ENCODE measurements at places on chromosomes 5 and 9. TPM values are rescaled to one million over a fixed set of nuclear protein-coding genes. Genes with fewer than 3 reads are reported as not detected.

- DNase-seq = no peak
These were observed 3.1 kb downstream of the NINJ1 start for GRCh38 chr9:93130861-93131481.

DNA sequence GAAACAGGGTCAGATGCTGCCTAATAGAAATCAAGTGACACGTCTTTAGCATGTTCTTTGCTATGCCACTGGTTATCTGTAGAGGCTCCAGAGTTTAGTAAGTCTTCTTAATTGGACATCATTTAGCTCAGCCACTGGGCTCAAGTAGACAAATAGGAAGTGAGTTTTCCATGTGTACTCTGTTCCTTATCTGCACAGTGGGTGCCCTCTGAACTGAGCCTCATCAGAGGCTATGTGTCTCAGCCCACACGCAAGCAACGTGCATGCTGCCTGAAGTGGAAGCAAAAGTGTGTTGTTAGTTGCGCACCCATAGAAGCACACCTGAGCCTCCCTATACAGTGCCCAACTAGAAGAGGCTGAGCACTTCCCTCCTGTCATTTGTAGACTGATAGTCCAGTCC lies 134.7 kb downstream of the SEMA5A start:
- no peak for DNase-seq

DNA sequence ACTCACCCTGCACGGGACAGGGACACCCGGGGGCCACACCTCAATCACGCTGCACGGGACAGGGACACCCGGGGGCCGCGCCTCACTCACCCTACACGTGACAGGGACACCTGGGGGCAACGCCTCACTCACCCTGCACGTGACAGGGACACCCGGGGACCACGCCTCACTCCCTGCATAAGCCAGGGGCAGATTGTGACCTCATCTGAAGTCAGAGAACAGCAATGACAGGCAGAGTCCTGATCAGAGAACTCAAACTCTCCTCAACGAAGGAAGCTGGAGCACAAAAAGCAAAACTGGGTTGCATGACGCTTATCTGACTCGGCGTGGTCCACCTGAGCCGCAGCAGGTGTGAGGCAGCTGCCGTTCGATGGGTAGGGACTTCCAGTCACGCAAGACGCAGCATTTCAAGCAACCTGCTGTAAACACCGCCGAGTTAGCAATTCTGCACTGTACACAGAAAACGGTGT lies 3.2 kb downstream of the TERT start:
- DNase-seq = no peak

DNA sequence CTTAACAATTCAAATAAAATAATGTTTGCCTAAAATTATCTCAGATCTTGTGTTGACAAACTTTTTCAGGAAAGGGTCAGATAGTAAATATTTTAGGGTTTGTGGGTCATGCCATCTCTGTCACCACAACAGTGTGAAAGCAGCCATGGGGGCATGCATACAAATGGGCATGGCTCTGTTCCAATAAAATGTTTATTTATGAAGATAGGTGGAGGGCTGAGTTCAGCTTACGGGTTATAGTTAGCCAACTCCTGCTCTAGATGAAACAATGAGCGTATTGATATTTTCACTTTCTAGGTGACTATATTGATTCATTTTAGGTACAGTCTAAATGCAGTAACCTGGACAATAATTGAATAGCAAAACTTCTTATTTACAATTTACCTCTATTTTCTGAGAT lies 533.8 kb upstream of the CLINT1 start:
- DNase-seq = no peak

The YIPF5 gene
- 35.9 TPM for total RNA-seq

DNA sequence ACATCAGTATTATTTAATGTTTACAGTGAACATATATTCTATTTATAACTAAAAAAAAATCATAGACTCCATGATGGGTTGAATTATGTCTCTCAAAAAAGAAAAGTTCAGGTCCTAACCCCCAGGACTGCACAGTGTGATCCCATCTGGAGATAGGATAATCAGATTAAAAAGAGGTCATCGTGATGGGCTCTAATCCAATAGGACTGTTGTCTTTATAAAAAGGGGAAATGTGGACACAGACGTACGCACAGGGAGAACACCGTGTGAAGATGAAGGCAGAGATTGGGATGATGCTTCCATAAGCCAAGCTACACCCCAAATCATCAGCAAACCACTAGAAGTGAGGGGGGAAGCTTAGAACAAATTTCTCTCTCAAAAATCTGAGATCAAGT lies 221.4 kb downstream of the SNX18 start:
- DNase-seq = no peak

- DNase-seq = no peak
These were observed 1.1 kb downstream of the CTNND2 start for GRCh38 chr5:11903121-11903613.

GRCh38 chr5:18497089-18497488 lies 862.8 kb downstream of the TAF11L14 start:
- DNase-seq = no peak

DNA sequence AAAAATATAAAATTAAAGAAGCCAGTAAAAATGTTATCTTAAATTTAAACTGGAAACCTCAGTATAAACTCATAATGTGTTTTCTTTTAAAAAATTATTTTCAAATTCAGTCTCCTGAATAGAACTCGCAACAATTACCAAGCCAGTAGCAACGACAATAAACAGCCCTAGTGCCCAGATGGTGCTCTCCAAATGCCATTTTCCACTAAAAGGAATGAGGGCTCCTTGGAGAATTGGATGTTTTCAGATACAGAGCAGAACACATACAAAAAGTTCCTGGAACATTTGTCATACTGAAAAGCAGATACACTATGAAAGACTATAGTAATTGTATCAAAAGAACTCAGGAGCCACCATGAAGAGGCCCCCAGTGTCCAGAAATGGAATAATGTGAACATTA lies 97.4 kb downstream of the TMC1 start:
- no peak for DNase-seq

DNA sequence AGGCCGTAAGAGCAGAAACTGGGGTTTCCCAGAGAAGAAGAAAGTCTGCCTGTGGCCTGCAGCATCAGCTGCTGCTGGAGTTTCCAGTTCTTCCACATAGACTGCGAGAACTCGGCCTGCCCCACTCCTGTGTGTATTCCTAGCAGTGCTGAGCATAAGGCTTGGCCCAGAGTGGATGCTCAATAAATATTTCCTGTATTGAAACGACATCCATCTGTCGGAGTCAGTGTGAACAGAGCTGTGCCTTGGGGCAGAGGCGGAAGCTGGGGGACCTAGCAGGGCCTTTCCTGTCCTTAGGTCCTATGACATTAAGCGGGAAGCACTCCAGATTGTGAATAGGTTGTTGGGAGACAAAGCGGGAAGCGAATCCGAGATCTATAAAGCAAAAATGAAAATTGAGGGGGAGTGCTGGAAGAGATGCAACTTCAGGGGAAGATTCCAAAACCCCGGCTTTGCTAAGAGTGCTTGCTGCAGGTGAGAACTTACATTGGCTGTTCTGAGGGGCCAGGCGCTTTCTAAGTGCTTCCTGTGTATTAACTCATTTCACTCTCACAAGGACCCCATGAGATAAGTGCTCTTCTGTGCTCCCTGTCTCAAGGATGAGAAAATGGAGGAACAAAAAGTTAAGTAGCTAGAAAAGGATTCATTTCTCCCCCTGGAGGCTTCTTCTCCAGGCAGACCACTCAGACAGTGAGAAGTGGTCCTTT lies 76.1 kb upstream of the CXCL14 start:
- DNase-seq = no peak

GRCh38 chr5:80192507-80193241 lies 63.2 kb downstream of the SERINC5 start:
- no peak for DNase-seq

DNA sequence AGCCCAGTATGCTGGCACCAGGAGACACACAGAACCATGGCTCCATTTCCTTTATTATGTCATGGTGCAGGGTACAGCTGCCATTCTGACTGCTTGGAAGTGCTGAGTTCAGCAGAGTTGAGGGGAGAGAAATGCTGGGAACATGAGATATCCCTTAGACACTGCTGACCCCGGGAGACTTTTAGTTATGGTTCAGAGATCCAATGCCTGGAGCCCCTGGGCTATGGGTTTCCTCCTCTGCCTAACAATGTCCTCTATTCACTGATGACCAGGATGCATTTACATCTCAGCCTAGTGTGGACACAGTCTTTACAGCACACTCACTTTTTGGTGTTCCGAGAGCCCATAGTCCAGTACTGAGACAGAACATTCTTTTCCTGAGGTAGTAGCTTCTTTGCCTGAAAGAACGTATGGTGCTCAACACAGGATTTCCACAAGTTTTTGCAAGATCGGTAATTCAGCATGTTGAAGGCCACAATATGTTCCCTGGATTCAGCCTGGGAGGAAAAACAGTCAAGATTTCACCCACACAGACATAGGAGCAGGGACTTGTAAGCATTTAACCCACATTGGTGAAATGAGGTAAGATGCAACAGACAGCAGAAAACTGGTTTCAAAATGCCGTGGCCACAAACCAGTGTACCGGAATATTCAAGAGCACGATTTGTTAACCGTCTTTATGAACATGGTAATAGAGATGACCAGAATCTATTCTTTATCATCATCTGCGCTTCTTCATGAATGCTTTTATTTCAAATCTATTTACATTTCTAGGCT lies 71.3 kb downstream of the PTPN3 start:
- DNase-seq = no peak

The GDNF gene
- 0.38 TPM for total RNA-seq

The S100Z gene
- not detected for total RNA-seq

The GABRA6 gene
- total RNA-seq = not detected

- no peak for DNase-seq
These were observed 984.8 kb downstream of the DNAH5 start for GRCh38 chr5:12959713-12960112.

DNA sequence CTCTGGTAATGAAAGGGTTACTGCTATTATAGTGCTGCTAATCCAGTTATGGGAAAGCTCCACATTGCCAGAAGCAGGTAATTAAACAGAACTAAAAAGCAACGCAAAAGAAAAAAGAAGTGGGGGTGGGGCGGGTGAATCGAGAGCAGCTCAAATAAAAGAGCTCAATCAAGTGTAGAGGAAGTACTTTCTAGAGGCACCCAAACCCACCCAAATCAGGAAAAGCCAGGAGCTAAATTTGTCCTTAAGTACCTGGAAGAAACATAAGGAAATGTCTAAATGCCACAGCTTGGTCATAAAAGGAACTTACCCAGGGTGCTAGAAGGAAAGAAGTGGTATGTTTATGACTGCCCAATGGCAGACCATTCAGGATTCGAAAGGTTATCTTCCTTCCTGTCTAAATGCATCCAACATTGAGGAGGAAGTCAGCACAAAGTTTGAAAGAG lies 2.4 kb upstream of the RNF145 start:
- no peak for DNase-seq

DNA sequence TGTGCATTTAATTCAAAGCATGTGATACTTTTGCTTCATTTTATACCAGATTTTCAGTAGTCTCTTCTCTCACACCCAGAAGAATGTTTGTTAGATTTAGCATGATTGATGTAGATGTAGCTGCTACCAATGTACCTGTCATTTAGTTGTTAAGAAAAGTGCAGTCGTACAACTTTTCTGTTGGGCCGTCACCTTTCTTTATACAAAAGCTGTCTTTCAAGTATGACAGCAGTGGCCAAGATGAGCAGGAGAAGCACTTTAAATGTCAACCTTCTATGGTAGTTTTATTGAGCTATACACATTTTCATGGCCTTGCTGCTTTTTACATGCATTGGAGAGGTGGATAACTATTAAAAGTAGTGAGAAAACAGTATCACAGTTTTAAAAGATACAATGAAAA lies 77.7 kb upstream of the PTPRD start:
- no peak for DNase-seq

GRCh38 chr5:76514292-76514691 lies 108.9 kb downstream of the F2RL2 start:
- no peak for DNase-seq

The NELFB gene
- 103 TPM for total RNA-seq

DNA sequence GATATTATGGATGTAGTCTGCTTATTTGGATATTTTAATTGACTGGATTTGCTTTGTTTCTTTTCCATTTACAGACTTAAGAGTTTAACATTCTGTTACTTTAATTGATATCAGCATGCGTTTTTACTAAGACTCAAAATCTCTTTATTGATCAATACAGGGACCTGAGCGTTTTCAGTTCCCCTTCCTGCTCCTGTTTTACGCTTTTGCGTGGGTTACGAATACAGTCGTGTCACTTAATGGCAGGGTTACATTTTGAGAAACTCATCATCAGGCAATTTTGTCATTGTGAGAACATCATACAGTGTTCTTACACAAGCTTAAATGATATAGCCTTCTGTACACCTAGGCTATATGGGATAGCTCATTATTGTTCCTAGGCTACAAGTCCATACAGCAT lies 65.2 kb downstream of the PBX3 start:
- no peak for DNase-seq

GRCh38 chr9:127470662-127471061 lies 19.4 kb downstream of the LRSAM1 start:
- DNase-seq = no peak

DNA sequence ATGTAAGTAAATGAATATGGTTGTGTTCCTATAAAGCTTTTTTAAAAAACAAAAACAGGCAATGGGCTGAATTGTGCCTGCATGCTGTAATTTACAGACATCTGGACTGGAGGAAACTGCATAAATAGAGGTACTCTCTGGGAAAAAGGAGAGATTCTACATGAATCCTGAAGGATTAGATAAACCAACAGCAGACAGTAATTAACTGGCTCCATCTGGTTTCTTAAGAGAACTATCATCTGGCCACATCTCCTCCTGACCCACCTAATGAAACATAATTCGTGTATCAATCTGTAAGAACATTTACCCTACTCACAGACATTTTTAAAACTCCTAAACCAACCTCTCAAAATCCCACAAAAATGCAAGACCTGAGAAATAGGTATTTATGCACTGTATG lies 528.1 kb upstream of the ST8SIA4 start:
- DNase-seq = no peak

DNA sequence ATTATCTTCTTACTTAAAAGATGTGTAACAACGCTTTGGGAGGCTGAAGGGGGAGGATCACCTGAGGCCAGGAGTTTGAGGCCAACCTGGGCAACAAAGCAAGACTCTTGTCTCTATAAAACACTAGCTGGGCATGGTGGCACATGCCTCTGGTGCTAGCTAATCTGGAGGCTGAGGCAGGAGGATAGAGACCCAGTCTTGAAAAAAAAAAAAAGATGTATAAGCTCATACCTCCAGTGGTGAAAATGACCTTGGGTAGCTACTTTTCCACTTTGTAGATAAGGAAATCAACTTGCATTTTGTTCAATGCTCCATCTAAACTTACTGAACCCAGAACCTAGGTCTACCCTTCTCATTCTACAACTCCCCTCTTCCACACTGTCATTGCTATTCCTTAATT lies 16.6 kb downstream of the ARRDC3 start:
- DNase-seq = no peak

- no peak for DNase-seq
These were observed 480.5 kb downstream of the EBF1 start for GRCh38 chr5:158619083-158619788.

The GRM6 gene
- not detected for total RNA-seq

DNA sequence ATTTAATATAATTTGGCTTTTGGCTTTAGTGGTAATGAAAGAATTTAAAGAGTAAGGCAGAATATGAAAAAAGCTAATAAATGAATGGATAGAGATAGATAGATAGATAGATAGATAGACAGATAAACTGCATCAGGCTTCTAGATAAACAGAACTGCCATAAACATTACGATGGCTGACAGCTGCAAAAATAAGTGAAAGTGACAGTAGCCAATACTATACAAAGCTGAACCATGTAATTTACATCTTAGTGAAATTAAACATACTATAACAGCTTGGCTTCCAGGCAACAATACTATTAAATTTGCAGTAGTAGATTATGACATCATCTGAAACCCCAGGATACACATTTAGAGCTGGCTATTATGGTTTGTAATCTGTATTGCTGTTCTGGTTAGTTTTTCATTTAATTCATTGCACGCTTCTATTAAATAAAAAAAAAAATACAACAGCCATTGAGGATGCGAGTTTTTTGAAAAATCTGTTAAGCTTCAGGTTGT lies 1354.8 kb downstream of the PTPRD start:
- DNase-seq = no peak

Measured in PC-9 (cell line).